ENCODE measurements at places on chromosomes 4 and X.

GRCh38 chrX:2521927-2522386, 21.2 kb upstream of the DHRSX start:
- no peak for DNase-seq

- DNase-seq = no peak
Observed at GRCh38 chr4:109826719-109827118, 1.1 kb upstream of the RRH start.

DNA sequence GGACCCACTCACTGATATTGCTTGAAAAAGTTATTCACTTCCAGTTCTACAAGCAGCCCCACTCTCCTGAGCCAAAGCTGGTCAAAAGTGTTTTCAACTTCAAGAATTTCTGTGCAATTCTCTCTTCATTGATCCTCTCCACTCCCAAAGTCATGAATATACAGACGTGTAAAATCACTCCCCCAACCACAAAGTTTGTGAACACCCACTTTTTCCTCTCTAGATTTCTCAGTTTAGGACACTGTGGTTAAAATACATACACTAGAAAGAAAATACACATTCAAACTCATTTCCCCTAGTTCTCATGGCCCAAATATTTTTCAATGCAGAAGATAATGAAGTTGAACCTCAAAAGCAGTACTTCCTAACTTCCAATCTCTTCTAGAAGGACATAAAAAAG, 116.3 kb downstream of the MSN start:
- no peak for DNase-seq

GRCh38 chr4:173403051-173403450, 4.1 kb upstream of the SCRG1 start:
- DNase-seq = no peak

GRCh38 chr4:44725166-44725565, 1.2 kb downstream of the GNPDA2 start:
- no peak for DNase-seq

- DNase-seq = no peak
Observed at GRCh38 chr4:99677161-99677560, 19.5 kb upstream of the C4orf54 start.

DNA sequence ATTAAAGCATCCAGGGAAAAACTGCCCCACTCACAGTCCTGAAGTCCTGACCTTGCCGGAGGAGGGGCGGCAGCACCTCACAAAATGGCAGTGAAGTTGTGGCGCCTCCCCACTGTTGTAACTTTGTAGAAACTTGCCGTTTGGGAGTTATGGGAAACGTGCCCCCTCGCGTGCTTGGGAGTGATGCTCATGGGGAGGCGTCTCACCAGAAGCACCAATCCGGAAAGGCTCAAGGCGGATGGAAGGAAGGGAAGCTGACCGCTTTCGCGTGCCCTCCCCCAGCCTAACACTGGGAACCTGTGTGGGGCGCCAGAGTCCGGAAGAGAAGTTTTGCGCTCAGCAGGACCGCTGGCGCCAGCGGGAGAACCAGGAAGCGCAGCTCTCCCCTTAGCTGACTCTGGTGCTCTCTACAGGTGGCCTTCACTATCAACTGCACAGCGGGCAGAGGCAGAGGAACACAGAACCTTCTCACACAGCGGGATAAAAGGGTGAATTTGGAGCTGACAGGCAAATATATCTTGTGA, at the start of the genes CT45A10 and SAGE1:
Gene CT45A10, minus strand, starts transcription at position 151 of the 524 bp plus-strand sequence. CDS start 8,100 bp downstream, outside the sequence.
Gene SAGE1, plus strand, starts transcription at position 423 of the 524 bp plus-strand sequence. CDS start 2,527 bp downstream, outside the sequence.
- no peak for DNase-seq

DNA sequence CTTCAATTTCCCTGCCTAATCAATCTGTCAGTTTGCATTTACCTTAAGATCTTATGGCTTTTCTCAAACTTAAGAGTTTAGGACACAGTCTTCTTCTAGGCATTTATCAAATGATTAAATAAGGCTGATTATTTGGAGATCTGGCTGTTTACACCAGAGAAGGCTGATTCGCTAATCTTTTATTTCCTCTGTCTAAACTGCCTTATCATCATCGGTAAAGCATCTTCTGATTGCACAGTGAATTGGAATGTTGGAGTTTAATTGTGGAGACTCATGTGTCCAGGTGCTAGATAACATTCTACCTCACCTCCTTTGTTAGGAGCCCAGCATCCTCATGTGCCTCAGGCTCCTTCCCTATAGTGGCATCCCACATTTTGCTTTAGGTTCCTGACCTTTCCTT, 100.3 kb upstream of the DDIT4L start:
- DNase-seq = no peak

GRCh38 chr4:57110640-57111511, 691 bp upstream of the IGFBP7 start:
- DNase-seq = peak; percentile 1

DNA sequence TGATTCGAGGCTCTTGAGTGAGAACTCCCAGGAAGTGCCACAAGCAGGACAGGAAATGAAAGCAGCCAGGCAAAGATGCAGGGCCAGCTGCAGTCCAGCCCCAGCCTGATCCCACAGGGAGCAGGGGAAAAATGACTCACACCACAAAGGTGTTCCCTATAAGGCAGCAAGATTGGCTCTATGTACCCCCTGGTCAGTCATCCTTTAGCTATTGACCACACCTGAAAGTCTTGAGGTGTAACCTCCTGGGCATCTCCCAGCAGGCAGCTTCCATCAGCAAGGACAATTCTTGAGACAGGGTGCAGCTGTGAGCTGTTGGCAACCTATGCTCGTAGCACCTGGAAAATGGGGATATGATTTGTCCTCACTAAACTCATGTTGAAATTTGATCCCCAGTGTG, 27.9 kb upstream of the EXOC1L start:
- no peak for DNase-seq

GRCh38 chr4:173793937-173794510, 264.0 kb upstream of the HAND2 start:
- DNase-seq = no peak

GRCh38 chr4:123345137-123345934, 51.3 kb upstream of the SPRY1 start:
- no peak for DNase-seq

GRCh38 chr4:145045180-145045579, 52.8 kb downstream of the ANAPC10 start:
- no peak for DNase-seq

- no peak for DNase-seq
Observed at GRCh38 chr4:187103351-187103750, 379.7 kb upstream of the FAT1 start.

GRCh38 chr4:188015025-188015940, 19.7 kb downstream of the ZFP42 start:
- no peak for DNase-seq

- DNase-seq = no peak
Observed at GRCh38 chr4:17288151-17288550, 223.7 kb downstream of the QDPR start.

DNA sequence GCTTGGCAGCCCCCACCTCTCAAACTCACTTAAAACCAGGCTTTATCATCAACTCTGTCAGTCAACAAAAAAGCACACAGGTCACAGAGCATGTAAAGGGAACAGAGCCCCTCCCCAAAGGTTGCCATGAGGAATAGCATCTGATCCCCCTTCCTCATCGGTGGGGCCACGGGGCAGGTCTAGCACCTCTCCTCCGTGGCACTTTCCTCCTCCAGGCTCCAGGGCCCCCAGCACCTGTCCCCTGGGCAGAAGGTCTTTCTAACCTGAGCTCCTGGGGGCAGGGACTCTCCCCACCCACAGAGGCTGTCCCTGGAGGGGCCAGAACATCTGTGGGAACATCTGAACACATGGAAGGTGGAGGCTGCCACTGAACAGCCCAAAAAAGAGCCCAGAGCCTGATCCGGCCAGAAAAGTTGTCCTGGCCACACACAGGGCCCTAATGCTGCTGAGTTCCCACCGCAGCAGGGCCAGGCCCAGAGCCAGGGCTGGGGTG, 65.7 kb downstream of the ZFYVE28 start:
- DNase-seq = no peak

- DNase-seq = no peak
Observed at GRCh38 chrX:46500054-46500453, 45.2 kb downstream of the ZNF674 start.

DNA sequence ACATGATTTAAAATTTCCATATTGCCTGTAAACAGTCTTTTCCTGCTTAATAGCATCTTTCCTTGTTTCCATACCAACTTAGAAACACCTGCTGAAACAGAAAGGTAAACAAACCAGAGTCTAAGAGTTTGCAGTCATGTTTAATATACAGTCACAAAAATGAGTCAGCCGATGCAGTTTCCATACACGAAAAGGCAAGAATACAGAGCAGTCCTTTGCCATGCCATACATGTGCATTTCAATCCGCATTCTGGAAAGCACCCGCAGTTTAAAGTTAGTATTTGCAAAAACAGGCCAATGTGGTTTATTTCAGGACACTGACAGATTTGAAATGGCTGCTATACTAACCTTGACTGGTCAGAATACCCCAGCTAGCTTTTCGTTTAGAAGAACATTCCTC, 32.1 kb downstream of the ASB5 start:
- DNase-seq = no peak

GRCh38 chrX:120015145-120016067, 62.1 kb downstream of the RHOXF2B start:
- DNase-seq = no peak

- DNase-seq = no peak
Observed at GRCh38 chrX:154488336-154489075, 1.9 kb downstream of the SLC10A3 start.

- no peak for DNase-seq
Observed at GRCh38 chr4:1041147-1041935, 29.9 kb downstream of the FGFRL1 start.

DNA sequence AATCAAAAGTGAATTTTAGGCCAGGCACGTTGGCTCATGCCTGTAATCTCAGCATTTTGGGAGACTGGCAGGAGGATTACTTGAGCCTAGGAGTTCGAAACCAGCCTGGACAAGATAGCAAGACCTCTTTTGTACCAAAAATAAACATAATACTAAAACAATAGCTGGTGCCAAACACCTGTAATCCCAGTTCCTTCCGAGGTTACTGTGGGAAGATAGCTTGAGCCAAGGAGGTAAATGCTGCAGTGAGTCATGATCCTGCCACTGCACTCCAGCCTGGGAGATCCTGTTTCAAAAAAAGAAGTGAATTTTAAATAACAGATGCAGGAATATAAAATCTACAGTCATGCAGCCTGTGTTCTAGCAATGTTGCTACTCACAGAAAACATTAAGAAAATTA, 488.3 kb downstream of the PPARGC1A start:
- DNase-seq = no peak
